ENCODE measurements at places on chromosomes 11 and 22. TPM values are rescaled to one million over a fixed set of nuclear protein-coding genes. Genes with fewer than 3 reads are reported as not detected.

UCP2 gene
- 23.4 TPM for total RNA-seq

LRRC56 gene
- 0.25 TPM for total RNA-seq

SCGB2A2 gene
- total RNA-seq: not detected

SEPTIN3 gene
- total RNA-seq: not detected

RPS6KA4 gene
- 16.8 TPM for total RNA-seq

TMA7B gene
- total RNA-seq: not detected

GLB1L2 gene
- 0.30 TPM for total RNA-seq

SLC22A6 gene
- total RNA-seq: not detected

RAB38 gene
- total RNA-seq: 0.44 TPM

PLEKHA7 gene
- total RNA-seq: 33.2 TPM

SUSD2 gene
- total RNA-seq: 3.2 TPM

XRRA1 gene
- 7.0 TPM for total RNA-seq

C11orf91 gene
- not detected for total RNA-seq

GRCh38 chr11:104369761-104370160 is 205.8 kb upstream of the PDGFD start:
- no peak for DNase-seq

DNA sequence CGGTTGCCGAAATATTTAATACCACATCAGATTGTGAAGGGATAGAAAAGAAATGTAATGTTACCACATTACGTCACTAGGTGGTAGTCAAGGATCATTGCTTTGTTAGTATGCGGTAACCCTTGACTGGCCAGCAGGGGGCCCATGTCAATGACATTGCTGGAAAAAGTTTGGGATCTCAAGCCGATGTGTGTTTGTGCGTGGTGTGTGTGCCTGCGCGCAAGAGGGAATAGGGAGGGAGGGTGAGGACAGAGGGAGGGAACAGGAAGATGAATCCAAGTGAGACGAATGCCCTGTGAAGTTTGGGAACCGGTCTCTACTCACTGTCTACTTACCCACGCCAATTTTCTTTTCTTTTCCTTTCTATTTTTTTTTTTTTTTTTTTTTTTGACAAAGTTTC is 10.7 kb upstream of the MRGPRX2 start:
- peak; percentile 55 for DNase-seq

DNA sequence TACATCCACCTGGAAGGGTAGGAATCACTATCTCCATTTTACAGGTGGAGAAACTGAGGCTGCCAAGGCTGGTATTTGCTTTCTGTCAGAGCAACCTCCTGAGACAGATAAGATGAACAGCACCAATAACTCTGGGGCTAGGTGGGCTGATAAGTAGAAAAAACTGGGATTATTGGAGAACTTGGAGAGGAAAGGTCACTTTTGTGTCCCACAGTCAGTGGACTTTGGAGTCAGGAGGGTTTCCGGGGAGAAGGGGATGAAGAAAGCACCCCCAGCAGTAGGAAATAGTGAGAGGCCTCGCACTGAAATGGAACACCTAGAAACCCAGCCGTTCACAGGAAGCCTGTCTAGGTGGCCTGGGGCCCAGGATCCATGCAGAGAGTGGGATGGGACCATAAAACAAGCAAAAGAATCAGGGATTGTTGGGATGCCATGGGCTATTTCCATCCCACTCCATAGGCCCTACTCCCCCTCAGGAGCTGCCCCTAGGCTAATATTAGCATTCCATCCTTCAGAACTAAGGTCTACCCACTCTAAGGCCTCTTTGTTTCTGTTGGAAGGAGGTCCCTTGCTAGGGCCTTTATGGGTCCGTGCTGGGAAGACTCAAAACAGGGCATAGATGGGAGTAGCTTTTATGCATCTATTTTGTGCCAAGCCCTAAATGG is 31.0 kb upstream of the FCHSD2 start:
- no peak for DNase-seq

DNA sequence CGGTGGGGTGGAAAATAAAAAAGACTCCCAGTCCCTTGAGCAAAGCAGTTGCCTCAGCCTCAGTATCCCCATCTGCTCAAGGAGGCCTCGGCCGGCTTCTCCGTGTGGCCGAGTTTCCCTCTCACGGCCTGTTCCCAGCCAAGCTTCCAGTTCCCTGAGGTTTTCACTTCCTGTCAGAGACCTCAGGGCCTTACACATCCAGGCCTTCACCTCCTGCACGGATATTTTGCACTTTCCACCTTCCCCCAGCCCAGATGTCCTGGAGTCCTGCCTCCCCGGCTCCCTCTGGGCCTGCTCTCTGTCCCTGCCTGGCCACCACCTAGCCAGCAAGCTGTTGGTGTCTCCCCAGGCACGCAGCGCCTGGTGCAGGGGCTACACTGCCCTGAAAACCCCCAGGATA is 41.1 kb upstream of the CD82 start:
- DNase-seq: no peak

DNA sequence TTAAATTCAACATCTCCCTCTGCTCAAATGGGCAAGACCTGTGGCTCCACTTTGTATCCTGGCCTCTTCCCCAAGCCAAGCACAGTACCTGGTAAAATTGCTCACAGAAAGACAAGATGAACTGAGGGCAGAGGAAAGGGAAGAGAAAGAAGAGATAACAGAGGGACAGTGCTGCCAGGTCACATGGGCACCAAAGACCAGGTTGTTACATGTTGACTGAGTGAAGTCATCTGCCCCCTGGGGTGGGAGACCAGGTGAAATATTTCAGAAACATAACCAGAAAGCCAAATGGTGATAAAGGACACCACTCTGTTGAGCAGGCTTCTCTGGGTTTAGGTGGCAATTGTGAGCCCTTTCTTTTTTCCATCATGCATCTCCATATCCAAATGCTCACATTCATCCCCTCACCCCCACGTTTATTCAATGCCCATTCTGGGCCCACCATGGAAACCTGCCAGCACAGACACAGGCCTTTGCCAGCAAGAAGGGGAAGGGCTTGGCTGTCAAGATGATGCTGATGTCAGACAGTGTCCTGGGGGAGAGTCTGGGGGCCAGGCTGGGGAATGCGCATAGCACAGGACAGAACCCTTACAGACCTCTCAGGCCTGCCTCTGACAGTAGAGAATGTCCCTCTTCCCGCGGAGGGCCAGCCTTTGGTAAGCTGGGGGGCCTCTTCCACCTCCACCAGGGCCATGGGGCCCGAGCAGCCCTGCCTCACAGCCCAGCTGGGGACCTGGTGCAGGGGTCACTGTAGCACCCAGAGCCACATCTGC is 51.6 kb downstream of the DGCR2 start:
- DNase-seq: no peak

GRCh38 chr22:40487663-40488249 is 117.4 kb downstream of the SGSM3 start:
- no peak for DNase-seq

- DNase-seq: peak; percentile 53
Observed at GRCh38 chr22:44728761-44729324, 23.5 kb upstream of the ARHGAP8 start.

GRCh38 chr11:119030029-119030328 is 698 bp downstream of the SLC37A4 start:
- DNase-seq: no peak

DNA sequence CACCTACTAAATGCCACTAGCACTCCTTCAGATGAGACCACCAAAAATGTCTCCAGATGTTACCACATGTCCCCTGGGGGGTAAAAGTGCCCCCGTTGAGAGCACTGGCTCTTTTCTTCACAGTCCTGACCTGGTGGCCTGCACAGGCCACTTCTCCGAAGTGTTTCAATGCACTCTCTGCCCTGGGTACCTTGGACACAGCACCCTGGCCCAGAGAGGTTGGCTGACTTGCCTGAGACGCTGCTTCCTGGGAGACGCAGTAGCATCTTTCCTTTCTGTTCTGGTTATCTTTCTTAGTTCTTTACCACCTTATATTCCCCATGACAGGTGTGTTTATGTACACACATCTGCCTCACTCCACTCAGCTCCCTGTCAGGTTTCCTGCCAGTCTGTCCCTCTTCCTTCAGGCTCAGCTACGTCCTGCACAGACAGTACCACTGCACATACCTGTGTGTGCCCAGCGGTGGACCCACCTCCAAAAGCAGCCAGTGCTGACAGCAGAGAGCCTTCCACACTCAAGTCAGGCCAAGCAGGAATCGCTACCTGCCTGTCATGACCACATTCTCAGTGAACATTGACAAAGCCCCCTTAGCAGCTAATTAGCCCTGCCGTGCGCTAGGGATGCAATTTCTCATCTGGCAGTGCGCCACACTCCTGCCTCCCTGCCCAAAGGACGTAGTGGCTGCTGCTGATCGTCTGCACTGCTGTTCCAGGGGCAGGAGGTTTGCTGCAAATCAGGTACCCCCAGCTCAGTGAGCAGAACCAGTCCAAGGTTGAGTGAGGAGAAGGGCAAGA is 39.0 kb downstream of the FAM83F start:
- DNase-seq: no peak

- no peak for DNase-seq
Observed at GRCh38 chr11:72981971-72982685, 160.0 kb downstream of the FCHSD2 start.

DNA sequence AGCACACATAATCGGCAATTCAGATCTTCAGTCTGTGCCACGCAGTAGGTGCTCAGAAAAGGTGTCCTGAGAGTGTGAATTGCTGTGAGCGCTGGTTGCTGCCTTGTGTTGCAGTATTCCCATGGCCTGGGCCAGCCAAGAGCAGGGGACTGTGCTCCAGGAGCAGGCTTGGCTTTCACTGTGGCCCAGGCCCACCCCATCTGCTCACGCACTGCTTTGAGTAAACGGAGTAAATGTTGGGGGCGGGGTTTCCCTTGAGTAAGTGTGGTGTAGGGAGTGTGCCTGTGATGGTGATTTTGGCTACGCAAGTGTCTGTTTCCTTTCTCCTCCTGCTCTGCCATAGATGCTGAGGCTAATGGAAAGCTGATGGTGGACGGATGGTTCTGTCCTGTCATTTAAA is 2.3 kb downstream of the CTTN start:
- DNase-seq: no peak

GRCh38 chr11:44906649-44907048 is 44.0 kb downstream of the TP53I11 start:
- DNase-seq: no peak

DNA sequence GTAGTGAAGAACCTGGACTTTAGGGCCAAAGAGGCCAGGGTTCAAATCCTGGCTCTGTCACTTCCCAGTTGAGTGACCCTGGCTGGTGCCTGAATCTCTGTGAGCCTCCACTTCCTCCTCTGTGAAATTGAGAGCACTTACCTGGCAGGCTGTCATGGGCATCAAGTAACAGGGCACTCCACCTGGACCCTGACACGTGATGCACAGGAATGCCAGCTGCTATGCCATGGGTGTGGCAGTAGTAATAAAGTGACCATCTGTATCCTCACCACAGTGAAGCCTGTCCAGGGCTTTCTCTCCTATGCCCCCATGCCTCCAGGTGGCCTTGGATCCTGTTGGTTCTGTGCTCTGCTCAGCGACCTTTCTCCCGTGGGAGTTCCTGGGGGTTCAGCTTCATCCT is 29.8 kb upstream of the PPP6R3 start:
- no peak for DNase-seq

- DNase-seq: peak; percentile 72
Observed at GRCh38 chr11:125451400-125452124, 44.5 kb downstream of the FEZ1 start.

- peak; percentile 74 for DNase-seq
Observed at GRCh38 chr22:44701824-44702478, at the start of gene PRR5. TSS of gene PRR5 (plus strand) at chr22:44702204. CDS start at chr22:44702475, 271 bp downstream.

DNA sequence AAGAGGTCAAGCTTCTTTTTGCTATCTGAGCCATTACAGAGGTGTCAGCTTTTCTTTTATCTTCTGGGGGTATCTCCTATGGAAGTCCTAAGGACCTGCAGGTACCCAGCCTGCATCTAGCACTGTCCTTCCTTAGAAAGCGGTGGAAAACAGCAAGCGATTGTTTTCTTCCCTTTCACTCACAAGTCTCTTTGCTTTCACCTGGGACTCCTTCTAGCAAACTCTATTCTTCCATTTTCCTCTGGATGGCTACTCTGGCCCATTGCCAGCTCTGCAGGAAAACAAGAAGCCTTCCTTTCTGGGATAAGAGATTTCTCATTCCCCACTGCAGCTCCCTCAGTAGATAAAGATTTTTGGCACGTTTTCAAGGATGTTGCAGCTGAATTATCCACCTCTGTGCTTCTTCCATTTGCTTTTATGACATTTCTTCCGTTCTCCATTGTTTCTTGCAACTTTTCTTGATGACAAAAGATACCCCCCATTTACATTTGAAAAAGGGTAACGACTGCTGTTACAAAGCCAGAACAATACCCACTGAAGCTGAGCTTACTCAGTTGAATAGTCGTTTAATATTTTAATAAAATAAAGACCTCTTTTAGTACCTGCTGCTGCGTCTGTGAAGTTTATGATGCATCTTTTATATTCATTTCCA is 40.2 kb upstream of the BDNF start:
- no peak for DNase-seq

DNA sequence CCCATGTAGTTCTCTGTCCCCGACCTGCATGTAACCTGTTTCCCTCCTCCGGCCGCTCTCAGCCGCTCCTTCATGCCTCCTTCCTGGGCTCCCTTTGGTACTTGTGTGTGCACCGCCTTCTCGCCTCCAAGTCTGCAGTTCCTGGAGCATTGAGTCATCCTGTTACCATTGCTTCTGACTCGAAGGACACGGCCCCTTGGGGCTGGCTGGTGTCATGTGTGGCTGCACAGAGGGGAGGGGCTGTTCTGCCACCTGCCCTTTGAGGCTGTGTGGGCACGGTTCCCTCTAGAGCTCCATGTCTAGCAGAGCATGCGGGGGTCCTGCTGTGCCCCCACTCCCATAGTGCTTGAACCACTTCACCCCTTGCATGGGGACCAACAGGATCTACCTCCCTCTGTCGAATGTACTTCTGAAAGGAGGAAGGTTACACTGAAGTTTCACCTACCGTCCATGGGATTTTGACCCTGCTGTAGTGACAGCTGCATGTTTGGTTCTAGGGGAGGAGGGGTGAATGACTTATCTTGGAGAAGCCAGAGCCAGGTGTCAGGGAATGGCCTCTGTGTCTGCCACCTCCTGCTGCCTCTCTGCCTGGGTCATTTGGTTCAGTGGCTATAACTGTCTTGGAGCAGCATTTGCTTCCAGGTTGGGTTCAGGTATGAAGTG is 39.6 kb downstream of the BCR start:
- no peak for DNase-seq
